Esophagus mucosa (tissue), 1 donor: ENCODE measurements at places on chromosomes 12 and 14. TPM values are rescaled to one million over a fixed set of nuclear protein-coding genes. Genes with fewer than 3 reads are reported as not detected.
A peak's percentile ranks its signal among the peaks of the same experiment; 100 is the strongest.

DNA sequence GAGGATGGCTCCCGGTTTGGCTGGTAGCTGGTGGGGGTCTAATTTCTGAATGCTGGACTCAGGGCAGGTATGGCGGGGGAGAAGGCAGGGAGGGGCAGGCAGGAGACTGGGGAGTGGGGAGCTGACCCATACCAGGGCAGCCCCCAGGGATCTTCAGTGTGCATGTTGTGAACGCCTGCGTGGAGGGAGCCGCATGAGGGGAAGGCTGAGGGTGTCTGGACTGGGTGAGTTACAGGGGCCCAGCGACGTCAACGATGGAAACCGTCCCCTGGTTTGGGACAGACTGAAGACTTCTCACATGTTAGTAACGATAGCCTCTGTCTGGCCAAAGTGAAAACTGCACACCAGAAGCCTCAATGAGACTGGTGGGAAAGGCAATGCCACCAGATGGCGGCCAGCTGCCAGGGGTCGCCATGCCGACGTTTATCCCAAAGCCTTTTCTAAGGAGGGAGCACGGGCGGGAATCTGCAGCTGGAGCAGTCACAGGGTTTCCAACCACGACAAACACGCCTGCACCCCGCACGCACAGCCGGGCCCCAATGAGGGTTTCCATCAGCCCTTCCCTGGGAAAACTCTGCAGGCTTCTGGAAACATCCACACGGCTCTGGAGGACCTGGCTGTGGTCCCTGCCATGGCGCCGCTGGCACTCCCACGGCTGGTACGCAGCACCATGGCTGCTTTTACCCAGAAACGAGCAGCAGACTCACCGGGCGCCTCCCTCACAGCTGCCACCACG, 14.0 kb downstream of the PGAM5 start:
- ATAC-seq, result no peak

- ATAC-seq, result no peak
These were observed 149.1 kb downstream of the KLHL28 start for GRCh38 chr14:44812672-44813071.

GRCh38 chr12:508145-508544, 48.4 kb downstream of the B4GALNT3 start:
- no peak for ATAC-seq

GRCh38 chr12:14650789-14651188, 45.6 kb downstream of the GUCY2C start:
- no peak for ATAC-seq

DNA sequence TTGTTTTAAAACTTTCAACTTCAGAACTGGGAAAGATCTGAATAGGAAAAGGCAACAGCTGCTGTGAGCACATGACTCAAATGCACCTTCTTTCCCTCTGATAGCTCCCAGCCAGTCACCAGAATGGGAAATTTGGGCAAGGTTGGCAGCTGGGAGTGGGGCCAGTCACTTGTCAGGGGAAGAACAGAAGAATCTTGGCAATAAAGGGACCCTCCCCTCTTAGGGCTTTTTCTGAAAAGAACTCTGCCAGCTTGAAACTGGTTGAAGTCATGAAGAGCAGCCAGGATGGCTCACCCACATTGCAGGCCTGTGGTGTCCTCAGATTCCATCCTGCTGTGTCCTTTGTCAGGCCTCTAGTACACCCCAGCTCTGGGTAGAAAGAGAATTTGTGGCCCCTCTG, 10.3 kb upstream of the RIC8B start:
- no peak for ATAC-seq

DNA sequence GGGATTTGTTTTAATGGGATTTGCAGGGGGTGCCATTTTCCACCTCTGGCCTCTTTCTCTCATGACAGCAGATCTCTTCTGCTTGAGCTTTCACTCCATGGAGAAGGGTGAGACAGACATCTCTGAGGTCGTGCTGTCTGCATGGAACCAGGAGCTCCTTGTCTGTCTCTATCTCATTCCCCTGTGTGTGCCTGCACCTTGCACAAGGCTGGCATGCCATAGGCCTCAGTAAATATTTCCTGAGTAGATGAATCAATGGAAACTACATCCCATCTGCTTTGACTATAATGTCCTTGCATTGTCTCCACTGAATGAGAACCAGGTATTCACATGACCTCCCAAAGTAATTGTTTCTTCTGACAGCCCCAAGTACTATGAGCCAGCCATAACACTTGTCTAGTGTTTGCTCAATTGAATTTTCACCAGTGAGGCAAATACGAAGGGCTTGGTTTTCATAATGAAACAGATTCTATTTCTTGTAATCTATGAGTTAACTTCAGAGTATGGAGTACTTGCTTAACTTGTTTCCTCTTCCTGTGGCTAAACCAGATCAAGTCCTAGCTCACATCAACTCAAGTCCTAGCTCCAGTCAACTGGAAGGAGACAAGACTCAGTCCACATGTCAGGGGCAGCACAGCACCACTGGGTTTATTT, 32.3 kb downstream of the KCNK13 start:
- peak; percentile 89 for ATAC-seq

DNA sequence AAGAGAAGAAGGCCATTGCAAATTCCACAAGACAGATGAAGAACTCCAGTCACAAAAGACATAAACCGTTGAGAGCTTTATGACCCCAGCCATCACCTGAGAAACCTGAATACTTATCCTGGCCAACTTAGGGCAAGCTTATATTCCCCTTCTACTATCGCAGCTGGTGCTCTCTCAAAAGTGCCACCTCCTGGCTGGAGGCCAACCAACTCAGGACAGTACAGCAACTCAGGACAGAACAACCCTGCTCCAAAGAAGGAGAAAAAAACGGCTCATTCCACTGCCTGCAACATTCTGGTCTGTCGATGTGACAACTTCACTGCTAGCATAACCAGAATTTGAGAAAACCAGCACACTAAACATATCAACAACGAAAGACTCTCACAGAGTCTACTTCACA, 9.7 kb upstream of the KRT6B start:
- no peak for ATAC-seq

DNA sequence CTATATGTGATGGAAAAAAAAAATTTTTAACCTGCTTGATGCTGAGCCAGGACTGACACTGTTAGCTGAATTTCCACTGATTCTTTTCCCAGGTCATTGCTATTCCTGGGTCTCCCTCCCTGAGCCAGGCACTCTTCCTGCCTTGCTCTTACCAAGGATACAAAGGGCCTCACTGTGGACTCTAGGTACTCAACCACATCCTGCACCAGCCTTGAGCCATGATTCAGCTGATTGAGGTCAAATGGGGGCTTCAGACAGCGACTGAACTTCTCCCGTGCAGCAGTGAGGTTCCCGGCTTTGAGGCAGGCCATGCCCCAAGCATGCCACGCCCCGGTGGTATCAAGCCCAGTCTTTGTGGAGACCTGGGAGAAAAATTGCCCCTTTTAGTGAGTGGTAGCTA, 54.3 kb downstream of the ZFYVE26 start:
- ATAC-seq, result no peak

DNA sequence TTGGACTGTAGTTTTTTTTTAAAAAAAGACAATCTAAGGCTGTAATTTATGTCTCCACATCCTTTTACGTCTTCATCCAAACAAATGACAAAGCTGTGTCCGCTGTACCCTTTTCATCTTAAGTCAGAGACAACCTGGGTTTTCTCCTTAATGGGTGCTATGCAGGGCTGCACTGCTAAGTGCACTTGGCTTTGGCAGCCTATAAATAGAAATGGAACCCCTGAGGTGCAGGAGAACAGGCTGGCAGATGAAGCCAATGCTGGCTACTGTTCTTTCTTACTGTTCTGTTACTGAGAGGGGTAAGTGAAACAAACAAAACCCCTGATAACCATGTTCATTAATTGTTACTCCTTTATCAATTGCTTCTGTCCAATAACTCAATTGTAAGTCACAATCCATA, 47.1 kb upstream of the KICS2 start:
- no peak for ATAC-seq

DNA sequence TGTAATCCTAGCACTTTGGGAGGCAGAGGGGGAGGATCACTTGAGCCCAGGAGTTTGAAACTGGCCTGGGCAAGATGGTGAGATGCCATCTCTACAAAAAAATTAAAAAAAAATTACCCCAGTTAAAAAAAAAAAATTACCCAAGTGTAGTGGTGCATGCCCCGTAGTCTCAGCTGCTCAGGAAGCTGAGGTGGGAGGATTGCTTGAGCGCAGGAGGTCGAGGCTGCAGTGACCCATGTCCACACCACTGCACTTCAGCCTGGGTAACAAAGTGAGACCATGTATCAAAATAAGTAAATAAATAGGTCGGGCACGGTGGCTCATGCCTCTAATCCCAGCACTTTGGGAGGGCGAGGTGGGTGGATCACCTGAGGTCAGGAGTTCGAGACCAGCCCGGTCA, 128.8 kb downstream of the VRK1 start:
- no peak for ATAC-seq

DNA sequence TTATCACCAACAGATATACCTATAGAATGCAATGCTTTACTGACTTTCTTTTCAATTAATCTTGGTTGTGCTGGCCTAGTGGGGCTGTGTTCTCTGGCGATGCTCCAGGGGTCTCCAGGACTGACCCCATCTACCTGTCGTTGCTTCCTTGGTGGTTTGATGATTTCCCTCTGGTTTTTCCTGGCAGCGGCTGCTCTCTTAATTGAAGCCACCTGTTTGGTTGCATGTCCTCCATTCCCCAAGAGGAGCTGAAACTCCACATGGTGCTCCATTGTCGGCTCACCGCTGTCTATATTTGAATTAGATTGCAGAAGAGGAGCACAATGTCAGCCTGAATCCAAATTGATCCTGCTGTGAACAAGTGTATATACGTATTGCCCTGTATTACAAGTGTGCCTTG, 7.1 kb upstream of the IFNG-AS1 start:
- ATAC-seq, result no peak

- peak; percentile 64 for ATAC-seq
These were observed 320.2 kb downstream of the GRIN2B start for GRCh38 chr12:13661005-13661887.

- no peak for ATAC-seq
These were observed 68.5 kb downstream of the BHLHE41 start for GRCh38 chr12:26056335-26056734.

DNA sequence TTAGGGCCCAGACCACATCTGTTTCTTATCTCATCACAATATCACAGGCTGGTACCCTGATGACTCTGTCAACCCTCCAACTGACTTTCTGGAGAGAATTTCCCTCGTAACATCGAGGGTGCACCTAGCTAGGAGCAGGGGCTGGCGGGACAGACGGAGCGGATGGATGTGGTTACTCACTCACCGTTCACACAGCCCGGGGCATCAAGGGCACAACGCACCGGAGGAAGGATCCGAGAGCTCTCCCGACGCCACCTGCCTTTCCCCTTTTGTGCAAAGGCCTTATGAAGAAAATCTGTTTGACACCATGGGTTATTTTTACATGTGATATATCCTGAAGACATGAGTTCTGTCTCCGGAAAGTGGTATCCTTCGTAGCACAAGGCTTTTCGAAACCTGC, 31.4 kb downstream of the SLC15A4 start:
- ATAC-seq, result no peak

DNA sequence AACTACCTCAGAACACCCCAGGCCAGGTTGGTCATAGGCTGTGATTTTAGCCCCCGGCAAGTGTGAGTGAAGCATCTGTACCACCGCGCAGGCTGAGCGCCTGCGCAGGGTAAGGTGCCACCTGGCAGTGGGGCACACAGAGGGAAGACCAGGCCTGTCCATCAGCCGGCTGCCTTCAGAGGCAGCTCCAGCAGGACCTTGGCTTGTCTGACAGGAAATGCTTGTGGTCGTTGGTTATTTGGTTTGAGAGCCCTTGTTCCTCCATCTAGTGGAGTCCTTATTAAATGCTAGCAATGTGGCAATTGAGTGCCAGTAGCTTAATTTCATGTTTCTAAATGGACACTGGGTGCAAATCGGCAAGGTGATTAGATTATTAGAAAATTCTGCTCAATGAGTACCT, 27.5 kb downstream of the SLC25A29 start:
- ATAC-seq, result no peak

- no peak for ATAC-seq
These were observed 83.8 kb upstream of the PLEKHG7 start for GRCh38 chr12:92619026-92619425.

GRCh38 chr12:25365340-25365730, 114.6 kb upstream of the KRAS start:
- ATAC-seq, result no peak

DNA sequence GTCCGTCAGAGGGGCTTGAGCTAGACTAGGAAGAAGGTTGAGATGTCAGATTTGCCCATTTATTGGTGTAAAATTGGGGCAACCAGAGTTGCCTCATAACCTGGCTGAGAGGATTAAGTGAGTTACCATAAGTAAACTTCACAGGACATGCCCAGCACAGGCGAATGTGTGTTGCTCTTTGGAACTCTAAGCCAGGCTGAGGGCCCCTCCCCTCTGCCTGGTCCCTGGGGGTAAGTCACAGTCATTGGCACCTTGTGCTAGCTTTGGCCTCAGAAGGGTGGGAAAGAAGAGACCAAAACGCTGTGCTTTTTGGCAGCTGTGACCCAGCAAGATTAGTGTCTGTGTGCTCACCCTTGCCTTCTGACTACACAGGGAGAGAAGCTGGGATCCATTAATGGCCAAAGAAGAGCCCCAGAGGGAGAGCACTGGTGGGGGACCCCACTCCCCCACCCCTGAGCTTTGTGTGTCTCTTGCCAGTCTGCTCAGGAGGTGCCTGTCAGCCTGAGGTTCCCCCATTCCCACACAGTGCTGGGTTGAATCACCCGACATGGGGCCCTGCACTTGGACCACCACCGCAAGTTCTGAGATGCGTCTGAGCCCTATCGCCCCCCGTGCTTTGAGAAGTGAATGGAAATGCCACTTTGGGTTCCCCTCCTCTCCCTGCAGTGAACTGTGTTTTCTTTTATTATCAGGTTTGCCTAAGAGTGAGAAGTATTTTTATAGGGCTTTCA, 74.1 kb downstream of the CACNA1C start:
- ATAC-seq, result no peak

- no peak for ATAC-seq
These were observed 2.3 kb upstream of the MYBPC1 start for GRCh38 chr12:101592448-101592847.

DNA sequence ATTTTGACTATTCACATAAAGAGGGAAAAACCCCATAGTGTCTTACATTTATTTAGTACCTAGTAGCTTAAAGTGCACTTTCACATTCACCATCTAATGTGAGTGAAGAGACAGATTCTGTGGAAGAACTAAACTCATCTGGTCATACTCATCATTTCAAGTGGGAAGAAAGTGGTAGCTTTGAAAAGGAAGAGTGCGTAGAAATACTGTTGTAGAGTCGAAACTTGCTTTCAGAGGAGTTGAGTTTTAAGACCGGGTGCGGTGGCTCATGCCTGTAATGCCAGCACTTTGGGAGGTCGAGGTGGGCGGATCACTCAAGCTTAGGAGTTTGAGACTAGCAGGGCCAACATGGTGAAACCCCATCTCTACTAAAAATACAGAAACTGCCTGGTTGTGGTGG, 222.2 kb downstream of the ERC1 start:
- no peak for ATAC-seq

PXMP2 gene
- 12.3 TPM for total RNA-seq

HCAR2 gene
- total RNA-seq, result 29.7 TPM

NEUROD4 gene
- not detected for total RNA-seq

MGP gene
- total RNA-seq, result 16.7 TPM

TOGARAM1 gene
- 8.8 TPM for total RNA-seq

ZDHHC22 gene
- not detected for total RNA-seq

PYGL gene
- total RNA-seq, result 138 TPM
